BE2C (cell line): ENCODE measurements at places on chromosomes 7 and 10.

DNA sequence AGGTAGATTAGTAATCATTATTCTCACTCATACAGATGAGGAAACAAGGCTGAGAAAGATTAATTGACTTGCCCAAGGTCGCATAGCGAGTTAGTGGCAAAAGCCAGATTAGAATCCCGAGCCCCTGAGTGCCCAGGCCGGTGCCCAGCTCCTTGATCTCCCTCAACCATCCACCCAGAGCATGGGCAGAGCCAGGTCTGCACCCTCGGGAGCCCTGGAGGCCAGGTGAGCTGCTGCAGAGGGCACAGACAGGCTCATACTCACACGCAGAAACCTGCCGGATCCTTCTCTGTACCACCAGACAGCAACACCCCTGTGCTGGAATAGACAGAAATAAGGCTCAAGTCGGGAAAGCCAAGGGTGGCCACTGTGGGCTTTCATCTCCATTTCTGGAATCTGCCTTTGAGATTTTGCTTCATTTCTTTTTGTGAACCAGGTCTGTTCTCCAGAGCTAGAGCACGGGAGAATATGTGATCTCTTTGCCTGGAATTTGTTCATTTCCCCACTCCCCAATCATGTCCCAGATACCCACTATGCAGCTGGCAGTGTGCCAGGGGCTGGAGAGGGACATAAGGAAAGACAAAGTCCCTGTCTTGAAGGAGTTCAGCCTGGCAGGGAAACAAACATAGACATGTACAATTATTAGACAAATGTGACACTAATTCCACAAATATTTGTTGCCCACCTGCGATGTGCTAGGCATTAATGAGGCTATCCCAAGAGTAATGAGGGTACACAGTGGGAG, 5.5 kb downstream of the AFAP1L2 start:
- DNase-seq = no peak

DNA sequence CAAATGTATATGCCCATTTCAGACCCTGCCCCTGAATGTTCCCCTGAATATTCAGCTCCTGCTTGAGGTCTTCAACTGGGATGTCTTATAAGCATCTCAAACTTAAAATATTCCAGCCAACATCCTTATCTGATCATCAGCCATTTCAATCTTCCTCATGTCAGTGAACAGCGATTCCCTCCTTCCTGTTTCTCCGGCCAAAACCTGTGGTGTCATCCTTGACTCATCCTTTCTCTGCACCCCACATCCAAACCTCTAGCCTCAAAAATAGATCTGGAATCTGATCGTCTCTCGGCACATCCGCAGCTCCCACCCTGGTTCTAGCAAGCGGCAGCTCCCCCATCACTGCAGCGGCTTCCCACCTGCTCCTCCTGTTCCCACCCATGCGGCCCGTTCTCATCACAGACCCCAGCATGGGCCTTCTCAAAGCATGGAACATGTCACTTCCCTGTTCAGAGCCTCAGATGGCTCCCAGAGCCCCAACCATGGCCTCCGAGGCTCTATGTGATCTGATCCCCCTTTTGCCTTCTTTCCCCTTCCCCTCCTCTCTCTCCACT, 165.7 kb downstream of the HECW1 start:
- DNase-seq = no peak

GRCh38 chr7:24793982-24794648, 36.9 kb upstream of the GSDME start:
- DNase-seq = no peak

DNA sequence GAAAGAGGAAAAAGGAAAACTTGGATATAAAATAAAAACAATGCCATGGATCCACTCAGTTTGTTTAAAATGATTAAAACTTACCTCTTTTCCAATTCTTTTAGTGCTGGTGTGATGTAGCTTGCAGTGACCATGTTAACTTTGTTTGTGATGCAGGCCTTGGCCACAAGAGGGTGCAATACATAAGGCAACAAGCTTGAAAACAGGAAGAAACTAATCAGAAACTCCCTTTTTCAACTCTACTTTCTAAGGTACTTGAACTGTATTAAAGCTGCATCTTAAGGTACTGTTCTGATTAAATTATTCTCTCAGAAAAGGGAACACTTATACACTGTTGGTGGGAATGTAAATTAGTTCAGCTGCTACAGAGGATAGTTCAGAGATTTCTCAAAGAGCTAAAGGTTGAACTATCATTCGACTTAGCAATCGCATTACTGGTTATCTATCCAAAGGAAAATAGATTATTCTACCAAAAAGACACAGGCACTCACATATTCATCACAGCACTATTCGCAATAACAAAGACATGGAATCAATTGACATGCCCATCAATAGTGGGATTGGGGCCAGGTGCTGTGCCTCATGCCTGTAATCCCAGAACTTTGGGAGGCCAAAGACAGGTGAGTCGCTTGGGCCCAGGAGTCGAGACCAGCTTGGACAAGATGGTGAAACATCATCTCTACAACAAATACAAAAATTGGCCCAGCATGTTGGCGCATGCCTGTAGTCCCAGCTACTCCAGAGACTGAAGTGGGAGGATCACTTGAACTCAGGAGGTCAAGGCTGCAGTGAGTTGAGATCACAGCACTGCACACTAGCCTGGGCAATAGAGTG, 50.9 kb downstream of the AASS start:
- peak; percentile 61 for DNase-seq

GRCh38 chr7:76278540-76278939, 23.9 kb upstream of the HSPB1 start:
- DNase-seq = peak; percentile 67

DNA sequence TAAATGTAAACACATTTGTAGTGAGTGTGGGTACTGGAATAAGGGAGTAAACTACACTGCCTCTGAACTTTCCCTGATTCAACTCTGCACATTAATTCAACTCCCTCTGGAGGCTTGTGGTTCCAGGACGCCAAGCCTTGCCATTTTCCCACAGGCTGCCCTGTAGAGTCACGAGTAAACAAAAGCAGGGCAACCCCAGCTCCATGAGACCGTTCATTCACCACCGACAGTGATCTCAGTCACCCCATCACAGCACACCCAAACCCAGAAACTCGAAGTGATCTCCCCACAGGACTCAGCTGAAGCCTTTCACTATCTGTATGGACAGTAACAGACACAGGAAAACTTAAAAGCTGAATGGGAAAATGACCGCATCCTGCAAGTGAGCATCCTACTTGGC, 218.8 kb upstream of the FRMD4A start:
- no peak for DNase-seq

GRCh38 chr7:116013675-116014074, 16.9 kb downstream of the TFEC start:
- DNase-seq = no peak
